ENCODE measurements at places on chromosomes 1 and 21.

- DNase-seq = no peak
Measured at GRCh38 chr1:9841460-9841859, 17.7 kb upstream of the CLSTN1 start.

DNA sequence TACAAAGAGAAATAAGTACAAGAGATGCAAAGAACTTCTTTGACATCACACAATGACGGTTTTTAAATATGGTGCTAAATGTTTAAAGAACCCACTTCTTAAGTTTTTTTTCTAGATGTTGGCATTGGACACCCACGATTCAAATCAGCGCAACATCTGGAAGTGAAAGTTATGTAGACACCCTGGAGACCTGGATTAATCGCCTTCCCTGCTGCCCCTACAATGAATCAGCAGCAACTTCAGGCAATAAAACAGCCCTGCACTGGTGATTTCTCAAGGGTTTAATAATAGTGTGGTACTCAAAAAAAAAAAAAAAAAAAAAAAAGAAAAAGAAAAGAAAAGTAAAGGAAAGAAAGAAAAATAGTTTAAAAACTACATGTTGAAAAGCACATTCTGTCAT lies 248.3 kb downstream of the NUF2 start:
- DNase-seq = no peak

- no peak for DNase-seq
Measured at GRCh38 chr1:243842978-243843511, 7.0 kb downstream of the AKT3 start.

GRCh38 chr1:44246806-44247205 lies 33.5 kb downstream of the DMAP1 start:
- DNase-seq = no peak

- no peak for DNase-seq
Measured at GRCh38 chr21:35395728-35396127, 346.6 kb upstream of the RUNX1 start.

GRCh38 chr21:15616864-15617574 lies 112.8 kb upstream of the USP25 start:
- no peak for DNase-seq

DNA sequence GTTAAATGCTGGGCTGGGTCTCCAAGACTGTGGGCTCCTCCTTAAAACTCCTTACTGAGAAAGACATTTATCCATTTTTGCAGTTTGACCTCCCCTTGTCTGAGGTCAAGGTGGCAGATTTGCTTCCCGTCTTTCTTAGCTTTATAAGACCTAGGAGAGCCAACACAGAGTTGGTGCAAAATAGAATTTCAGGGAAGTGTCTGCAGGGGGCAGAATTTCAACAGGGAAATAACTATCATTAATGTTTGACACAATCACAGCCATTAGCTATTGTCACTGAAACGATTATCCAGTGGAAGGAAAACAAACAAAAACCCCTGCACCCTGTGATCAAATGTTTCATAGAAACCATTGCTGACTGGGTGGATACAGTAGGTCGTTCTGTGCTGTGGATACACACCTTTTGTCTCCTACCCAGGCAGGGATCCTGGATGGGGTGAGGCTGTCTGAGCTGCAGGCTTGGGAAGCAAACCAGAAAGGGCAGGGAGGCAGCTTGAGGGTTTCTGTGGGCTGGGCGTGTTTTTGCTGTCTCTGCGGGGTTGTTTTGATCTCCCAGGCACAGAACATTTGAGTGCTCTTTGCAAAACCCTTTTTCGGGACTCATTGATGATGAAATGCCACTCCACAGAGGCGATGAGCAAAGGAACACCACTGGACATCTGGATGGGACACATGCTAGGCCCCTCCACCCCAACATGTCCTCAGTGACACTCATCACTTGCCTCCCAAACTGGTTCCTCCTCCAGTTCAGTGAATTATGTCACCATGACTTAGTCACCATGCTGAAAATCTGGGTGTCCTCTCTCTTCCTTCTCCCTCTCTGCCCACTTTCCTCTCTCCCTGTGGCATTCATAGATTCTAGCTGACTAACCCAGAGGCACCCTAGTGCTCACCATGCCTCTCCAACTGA lies 94.2 kb upstream of the SERBP1 start:
- no peak for DNase-seq

DNA sequence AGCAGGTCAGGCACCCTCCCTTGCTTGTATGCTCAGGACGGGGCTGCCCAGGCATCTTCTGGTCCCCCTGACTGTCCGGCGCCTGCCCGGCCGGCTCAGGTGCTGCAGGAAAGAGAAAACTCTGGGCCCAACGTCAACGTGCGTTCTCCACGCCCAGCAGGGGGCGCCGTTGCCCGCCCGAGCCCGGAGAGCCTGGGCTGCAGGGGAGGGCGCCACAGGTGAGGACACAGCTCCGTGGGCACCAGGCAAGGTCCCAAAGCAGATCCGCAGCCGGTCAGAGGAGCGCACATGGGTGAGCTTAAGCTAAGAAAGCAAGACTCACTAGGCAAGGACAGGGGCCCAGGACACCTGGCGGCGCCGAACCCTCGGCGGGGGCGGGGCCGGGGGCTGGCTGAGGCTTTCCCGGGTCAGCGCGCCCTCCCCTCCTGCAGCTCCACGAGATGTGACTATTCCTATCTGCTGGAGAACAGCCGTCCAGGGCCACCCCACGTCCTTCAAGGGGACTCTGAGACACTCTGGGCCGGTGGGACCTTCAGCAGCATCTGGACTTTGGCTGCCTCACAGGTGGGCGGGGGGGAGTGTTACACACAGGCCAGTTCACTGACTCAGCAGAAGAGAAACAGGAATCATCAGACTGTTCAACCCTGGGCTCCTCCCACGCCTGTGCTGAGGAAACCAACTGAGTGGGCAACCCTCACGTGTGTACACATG lies 29.3 kb downstream of the KRTAP10-1 start:
- peak; percentile 49 for DNase-seq

- no peak for DNase-seq
Measured at GRCh38 chr1:177024623-177025022, 139.9 kb downstream of the ASTN1 start.

DNA sequence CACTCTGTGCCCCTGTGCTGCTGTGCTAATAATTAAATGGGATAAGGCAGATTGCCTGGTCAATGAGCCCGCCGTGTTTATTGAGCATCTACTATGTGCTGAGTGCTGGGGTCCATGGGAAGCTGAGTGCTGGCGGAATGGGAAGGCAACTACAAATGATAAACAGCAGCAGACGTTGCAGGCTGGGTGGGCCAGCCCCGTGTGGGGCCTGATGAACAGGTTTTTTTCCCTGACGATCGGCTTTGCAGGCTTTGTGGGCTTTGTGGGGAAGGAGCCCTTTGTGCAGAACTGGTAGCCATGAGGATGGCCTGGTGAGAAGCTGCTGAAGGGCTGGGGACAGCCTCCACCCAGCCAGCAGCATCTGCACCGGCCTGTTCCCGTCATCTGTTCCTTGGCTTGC lies 3.5 kb downstream of the PDE9A start:
- DNase-seq = no peak

DNA sequence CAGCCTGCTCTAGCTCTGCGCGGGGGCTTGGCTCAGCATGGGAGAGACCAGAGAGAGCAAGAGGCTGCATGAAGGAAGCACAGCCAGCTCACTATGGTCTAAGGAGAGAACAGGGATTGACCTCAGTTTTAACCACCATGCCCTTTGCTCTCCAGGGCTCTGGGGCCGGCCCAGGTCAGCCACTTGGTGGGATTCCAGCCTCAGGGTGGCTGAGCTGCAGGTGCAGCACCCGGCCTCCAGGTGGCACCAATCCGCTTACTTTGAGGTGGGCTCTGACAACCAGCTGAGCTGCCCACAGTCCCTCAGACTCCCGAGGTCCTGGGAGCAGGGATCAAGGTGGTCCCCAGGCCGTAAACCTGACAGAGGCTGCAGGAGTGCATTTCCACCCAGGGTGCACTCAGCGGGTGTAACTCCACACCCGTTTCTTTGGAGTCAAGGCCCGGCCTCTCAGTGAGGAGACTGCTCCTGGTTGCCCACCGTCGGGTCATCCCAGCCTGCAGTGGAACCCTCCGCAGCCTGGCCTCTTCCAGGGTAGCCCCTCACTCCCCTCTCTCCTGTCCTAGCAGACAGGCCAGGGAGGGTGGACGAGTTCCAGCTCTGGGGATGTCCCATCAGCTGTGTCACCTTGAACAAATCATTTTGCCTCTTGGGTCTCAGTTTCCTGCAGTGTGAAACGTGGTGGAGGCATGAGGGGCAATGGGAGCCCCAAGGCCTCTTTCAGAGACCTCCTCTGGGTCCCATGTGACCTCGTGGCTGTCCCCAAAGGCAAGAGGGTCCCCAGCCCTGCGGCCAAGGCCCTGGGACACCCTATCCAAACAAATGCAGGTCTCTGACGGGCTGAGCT lies 607 bp upstream of the LGR6 start:
- peak; percentile 37 for DNase-seq

All from activated CD8-positive, alpha-beta memory T cell treated with anti-CD3 and anti-CD28 coated beads for 1 hour (primary cell).